ENCODE measurements at places on chromosomes 5 and 9.

- no peak for DNase-seq
Observed at GRCh38 chr5:112061666-112062065, 304.7 kb upstream of the NREP start.

DNA sequence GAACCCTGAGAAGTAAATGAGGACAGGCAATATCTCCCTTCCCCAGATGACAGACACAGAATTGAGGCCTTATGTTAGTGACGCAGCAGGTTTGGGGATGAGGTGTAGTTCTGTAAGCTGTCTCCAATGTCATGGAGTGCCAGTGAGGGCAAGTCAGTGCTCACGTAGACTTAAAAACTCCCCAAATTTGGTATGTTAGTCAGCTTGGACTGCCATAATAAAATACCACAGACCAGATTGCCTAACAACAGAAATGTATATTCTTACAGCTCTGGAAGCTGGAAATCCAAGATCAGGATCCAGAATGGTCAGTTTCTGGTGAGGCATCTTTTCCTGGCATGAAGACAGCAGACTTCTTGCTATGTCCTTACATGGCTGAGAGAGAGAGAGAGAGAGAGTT is 14.9 kb downstream of the FOXI1 start:
- DNase-seq = no peak

- DNase-seq = peak; percentile 69
Observed at GRCh38 chr9:71685394-71685793, 82.9 kb downstream of the CEMIP2 start.

GRCh38 chr5:51302343-51302742 is 80.9 kb upstream of the ISL1 start:
- no peak for DNase-seq

GRCh38 chr5:94407023-94407422 is 211.4 kb downstream of the KIAA0825 start:
- DNase-seq = no peak

GRCh38 chr5:2184563-2185540 is 302.1 kb upstream of the IRX4 start:
- DNase-seq = no peak

- DNase-seq = no peak
Observed at GRCh38 chr9:34610434-34611206, 1.3 kb downstream of the RPP25L start.

GRCh38 chr5:91291628-91292569 is 91.2 kb downstream of the ARRDC3 start:
- DNase-seq = peak; percentile 53

DNA sequence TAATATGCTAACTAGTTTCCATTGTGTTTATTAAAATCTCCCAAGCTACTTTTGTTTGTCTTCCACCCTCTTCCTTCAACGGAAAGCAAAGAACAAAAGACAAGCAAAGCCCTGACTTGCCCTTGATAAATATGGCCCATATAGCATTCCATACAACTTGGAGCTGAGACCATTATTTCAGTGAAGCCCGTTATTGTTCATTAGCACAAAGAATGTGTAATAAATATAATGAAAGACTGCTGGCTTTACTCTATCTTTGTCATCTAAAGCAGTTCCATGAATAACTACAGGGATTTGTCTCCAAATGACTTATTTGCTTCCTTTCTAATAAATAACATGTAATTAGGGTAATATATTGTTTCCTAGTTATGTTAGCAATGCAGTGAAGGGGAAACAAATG is 270.7 kb upstream of the TLE4 start:
- DNase-seq = no peak

DNA sequence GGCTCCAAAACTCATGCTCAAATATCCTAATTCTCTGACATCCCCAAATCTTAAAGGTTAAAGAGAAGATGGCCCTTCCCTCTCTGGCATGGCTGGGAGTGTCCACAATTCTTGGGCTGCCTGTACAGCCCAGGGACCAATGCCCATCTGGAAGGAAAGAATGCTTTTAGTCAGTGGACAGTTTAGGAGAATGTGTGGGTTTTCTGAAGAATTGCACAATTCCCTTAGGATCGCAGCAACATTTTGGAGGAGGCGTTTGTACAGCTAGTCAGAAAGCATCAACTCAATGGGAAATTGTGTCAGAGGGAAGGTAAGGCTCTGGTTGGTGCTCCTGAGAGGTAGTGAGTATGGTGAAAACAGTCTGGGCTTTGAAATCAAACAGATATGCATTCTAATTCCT is 15.0 kb downstream of the FAM193B start:
- DNase-seq = no peak

- DNase-seq = no peak
Observed at GRCh38 chr5:54882101-54882500, 103.3 kb downstream of the ESM1 start.

DNA sequence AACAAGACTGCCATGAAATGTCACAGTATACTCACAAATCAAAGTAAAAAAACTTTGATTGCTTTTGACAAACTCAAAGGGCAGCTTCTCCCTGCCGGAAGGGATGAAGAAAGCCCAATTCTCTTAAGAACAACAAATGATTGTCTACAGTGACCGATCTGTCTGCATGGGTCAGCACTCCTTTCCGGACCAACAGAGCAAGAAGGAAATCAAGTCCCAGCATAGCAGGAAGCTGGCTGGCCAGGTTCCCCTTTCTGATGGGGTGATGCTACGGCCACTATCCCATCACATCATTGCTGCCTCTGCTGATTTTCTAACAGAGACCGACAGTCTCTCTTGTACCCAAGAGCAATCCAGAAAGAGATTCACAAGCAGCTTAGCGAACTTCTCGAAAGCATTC is 692 bp downstream of the C1QTNF3 start:
- no peak for DNase-seq

DNA sequence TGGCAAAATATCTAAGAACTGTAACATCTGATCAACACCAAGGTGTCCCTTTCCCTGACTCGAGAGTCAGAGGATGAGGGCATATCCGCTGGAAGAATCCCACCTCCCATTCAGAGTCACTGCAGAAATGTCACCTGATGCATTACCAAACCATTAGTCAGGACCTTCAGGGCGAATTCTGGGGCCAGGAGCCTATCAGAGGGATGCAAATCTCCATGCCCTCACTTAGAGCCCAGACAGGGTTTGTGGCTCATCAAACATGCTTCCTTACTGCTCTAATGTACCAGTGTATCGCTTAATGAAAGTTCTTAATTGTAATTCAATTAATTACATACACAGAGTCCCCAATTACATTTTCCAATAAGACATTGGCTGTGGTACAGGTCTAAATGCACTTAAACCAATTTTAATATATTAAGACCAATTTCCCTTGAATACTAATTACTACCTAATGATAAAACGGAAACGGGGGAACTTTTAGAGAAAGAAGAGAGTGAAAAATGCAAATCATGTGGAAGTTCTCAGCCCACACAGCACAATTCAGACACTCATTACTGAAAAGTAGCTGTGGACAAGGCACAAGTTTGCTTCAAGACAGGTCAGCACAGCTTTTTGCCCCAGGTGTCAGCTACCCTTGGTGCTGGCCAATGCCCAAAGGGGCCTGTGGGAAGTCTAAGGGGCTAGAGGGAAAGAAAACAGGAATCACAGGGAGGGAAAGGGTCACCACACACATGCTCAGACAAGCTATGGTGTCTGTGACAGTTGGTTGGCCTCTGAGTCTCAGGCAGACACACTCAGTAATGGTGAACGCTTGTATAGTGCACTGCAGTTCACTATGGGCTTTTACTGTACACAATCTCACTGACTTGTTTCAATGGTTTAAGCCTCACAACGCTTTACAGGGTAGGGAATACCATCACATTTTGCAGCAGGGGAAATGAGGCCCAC is 211.6 kb downstream of the MAPKAP1 start:
- no peak for DNase-seq

- DNase-seq = peak; percentile 35
Observed at GRCh38 chr9:37840560-37841194, 40.1 kb downstream of the DCAF10 start.

DNA sequence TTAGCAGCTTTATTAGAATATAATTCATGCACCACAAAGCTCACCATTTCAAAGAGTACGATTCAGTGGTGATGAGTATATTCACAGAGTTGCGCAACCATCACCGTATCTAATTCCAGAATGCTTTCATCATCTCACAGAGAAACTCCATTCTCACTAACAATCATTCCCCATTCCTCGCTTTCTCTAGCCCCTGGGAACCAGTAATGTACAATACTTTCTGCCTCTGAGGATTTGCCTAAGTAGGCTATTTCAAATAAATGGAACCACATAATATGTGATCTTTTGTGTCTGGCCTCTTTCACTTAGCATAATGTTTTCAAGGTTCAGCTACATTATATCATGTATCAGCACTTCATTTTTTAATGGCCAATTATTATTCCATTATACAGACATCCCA is 145.1 kb upstream of the ADAMTS16 start:
- no peak for DNase-seq

GRCh38 chr9:100072805-100073204 is 26.0 kb downstream of the ERP44 start:
- DNase-seq = no peak

DNA sequence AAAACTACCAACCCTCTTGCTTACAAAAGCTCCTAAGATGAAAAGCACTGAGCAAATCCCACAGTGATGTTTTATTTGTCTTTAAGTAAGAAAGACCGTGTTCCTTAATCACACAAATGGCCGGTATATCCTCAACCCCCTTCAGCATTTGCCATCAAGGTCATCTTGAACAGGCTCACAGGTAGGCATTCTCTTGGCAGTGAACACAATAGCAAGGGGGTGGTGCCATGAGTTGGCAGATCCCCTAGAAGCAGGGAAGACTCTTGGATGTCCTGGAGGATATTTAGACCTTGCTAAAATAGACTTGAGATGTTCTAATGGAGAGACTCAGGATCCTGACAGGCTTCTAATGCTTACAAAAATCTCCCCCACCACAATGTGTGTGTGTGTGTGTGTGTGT is 323.0 kb downstream of the SPOCK1 start:
- DNase-seq = no peak

- DNase-seq = peak; percentile 79
Observed at GRCh38 chr5:139711067-139711905, 63.1 kb downstream of the CXXC5 start.

DNA sequence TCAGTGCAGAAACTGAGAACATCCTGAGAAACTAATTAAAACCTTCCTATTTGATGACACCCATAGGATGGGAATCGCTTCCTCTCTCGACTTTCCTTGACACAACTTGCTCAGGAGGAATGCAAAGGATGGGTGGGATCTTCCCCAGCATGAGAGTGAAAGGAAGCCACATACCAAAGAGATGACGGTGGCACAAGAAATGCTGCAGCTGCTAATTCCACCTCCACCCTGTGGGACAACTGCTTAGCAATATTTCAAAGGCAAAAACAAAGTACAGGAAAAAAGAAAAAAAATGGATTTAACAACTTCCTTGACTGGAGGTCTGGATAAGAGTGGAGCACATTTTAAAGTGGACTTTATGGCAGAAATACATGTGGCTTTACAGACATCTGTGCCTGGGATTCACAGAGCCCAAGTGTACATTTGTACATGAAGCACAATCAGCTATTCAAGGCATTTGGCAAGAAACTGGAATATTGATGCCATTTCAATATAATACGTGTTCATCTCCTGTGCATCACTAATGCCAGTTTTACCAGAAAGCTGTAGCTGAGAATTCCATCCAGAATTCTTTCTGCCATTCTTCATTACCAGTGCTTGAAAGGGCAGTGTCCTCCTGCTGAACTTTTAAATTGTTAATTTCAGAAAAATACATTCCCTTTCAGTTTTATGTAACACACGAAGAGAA is 359.2 kb upstream of the ACTBL2 start:
- no peak for DNase-seq

DNA sequence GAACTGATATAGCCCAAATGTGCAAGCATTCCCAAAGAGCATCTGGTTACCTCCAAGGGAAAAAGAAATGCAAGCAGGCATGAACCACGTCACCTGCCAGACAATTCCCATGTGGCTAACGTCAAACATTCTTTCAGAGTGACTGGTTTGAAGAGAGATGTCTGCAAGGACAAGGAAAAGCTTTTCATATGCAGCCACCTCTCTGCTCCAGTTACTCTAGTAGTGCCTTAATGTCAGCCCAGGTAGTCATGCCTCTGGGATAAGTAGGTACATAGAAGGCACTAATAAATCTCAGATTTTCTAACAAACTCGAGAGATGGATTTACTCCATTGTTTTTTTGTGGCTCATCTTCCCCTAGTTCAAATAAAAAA is 96.8 kb upstream of the IFNK start:
- DNase-seq = no peak

DNA sequence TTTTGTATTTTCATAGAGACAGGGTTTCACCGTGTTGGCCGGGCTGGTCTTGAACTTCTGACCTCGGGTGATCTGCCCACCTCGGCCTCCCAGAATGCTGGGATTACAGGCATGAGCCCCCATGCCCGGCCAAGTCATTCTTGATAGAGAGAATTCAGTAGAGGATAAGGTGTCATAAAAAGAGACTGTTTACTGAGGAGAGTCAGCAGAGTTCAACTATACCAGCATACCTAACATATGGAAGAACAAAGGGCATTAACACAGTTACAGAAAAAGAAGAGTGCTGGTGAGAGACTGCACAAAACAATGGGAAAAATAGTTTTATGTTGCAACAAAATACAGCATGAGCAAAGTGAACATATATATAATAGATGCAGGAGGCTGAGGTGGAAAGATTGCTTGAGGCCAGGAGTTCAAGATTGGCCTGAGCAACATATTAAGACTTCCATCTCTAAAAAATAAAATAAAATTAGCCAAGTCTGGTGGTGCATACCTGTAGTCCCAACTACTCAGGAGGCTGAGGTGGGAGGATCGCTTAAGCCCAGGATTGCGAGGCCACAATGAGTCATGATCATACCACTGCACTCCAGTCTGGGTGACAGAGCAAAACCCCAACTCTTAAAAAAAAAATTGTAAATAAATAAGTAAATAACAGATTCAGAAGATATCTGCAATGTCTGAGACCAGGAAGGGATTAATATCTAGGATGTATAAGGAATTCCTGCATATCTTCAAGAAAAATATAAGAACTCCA is 19.5 kb downstream of the B4GALT1 start:
- DNase-seq = no peak

GRCh38 chr9:130165579-130165978 is 6.6 kb upstream of the NCS1 start:
- no peak for DNase-seq

- DNase-seq = no peak
Observed at GRCh38 chr9:132000659-132001058, 79.0 kb downstream of the MED27 start.

- no peak for DNase-seq
Observed at GRCh38 chr9:73239570-73240265, 88.1 kb downstream of the ANXA1 start.

DNA sequence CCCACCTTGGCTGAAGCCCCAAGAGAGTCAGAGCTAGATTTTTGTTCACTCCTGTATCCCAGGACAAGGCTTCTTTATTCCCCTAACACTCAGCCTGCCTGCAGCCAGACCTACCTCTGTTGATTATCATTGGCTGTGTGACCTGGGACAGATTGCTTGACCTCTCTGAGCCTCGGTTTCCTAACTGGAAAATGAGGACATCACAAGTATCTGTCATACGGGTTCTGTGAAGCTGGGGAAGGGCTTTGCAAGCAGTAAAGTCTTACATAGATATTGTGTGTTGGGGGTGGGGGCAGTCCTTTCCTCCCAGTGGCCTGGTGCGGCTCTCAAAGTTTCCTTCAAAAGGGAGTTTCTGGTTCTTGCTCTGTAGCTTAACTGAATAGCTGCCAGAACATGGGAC is 2.5 kb upstream of the NEK6 start:
- DNase-seq = no peak

GRCh38 chr5:59079622-59080620 is 497.0 kb downstream of the RAB3C start:
- no peak for DNase-seq

Measured in activated CD8-positive, alpha-beta T cell treated with anti-CD3 and anti-CD28 coated beads for 36 hours (primary cell).